ENCODE measurements at places on chromosomes 6 and 20.

DNA sequence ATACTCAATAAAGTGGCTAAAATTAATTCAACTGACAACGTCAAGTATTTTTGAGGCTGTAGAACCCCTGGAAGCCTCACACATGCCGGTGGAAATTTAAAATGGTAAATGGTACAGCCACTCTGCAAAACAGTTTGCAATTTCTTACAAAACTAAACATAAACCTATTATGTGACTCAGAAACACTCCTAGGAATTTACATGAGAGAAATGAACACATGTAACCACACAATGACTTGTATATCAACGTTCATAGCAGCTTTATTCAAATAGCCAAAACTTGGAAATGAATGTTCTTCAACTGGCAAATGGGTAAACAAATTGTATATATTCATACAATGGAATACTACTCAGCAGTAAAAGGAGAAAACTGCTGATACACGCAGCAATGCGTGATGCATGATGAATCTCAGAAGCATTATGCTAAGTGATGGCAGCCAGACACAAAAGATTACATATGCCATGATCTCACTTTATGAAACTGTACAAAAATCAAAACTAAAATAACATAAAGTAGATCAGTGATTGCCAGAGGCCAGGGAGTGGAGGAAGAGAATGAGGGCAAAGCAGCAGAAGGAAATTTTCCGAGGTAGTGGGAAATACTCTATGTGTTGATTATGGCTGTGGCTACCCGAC is 112.5 kb downstream of the FAM50B start:
- DNase-seq = no peak

DNA sequence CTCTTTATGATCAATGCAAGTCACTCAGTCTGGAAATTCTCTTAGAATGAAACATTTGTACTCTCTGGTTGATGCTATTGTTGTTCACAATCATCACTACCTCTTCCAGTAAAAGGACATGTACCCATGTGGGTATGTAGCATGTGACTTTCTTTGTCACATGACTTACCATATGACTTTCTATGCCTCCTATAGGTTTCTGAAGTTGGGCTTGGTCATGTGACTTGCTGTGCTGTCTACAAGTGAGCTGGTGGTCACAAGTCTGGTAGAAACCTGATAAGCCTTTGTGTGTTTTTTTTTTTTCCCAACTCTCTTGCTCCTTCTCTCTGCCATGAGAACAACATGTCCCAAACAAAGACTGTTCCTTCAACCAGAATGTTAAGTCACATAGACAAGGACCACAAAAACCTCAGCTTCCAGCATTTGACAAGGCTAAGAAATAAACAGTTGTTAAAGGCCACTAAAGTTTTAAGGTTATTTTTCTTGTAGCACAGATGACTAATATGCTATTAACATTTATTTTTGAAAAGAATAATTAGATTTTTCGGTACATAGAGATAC is 379.2 kb upstream of the SLC35B3 start:
- DNase-seq = no peak

- no peak for DNase-seq
Observed at GRCh38 chr6:22036275-22036674, 260.6 kb downstream of the PRL start.

DNA sequence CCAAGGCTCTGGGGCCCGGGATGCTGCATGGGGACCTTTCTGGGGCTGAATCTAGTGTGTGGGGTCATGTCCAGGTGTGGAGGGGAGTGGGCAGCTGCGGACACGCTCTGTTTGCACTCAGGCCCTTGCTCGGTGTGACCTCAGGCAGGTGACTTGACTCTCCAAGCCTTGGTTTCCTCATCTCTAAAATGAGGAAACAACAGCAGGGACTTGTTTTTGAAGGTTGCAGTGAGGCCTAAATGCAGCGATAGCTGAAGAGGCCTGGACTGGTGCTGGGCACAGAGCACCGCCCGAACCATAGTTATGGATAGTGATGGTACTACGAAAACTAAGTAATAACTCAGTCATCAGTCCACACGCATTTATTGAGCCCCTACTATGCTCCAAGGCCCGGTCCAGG is 91.8 kb downstream of the NOL4L start:
- no peak for DNase-seq

- no peak for DNase-seq
Observed at GRCh38 chr20:64093013-64093503, 8.9 kb upstream of the LKAAEAR1 start.

DNA sequence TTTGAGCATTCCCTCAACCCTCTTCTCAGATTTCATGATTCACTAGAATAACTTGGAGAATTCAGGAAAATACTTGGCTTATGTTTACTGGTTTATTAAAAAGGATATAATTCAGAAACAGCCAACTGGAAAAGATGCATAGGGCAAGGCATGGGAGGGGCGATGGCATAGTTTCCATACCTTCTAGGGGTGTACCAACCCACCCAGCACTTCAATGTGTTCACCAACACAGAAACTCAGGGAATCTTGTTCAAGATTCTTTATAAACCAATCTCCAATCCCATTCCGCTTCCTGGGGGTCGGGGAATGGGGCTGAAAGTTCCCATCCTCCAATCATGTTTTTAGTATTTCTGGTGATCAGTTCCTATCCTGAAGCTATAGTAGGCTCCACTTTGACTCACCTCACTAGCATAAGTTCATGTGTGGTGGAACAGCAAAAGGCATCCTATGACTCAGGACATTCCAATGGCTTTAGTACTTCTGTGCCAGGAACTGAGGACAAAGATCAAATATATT is 164.4 kb downstream of the SIM1 start:
- DNase-seq = no peak

GRCh38 chr6:108644252-108644651 is 83.5 kb downstream of the FOXO3 start:
- no peak for DNase-seq

DNA sequence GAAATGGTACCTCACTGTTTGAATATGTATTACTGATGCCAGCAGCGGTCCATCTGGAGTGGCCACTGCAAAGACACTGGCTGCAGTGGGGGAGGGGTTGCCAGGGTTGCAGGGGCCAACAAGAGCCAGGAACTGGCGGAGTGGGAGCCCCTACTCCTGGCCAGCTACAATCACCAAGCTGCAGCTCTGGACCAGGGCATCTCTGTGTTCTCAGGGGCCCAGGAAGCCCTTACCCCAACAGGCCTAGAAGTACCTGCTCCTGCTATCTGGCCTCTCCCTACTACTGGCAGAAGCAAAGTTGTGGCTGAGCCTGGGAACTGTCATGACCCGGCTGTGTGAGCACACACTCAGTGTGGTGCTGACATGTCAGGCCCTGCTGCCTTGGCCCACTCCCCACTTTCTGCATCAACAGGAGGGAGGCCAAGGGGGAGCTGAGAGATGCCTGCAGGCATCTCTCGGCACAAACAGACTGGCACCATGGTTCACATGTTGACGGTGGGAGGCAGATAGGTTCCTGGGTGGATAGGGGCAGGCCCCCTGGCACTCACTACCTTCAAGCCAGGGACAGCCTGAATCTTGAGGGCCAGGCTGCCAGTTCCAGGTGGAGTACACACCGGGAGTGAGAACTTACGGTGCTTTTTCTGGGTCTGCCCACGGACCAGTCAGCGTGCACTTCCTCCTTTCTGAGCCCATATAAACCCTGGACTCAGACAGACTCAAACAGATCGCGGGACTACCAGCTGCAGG is 1188.0 kb downstream of the GRIK2 start:
- no peak for DNase-seq

GRCh38 chr6:92201618-92202017 is 1217.7 kb downstream of the EPHA7 start:
- no peak for DNase-seq

- DNase-seq = no peak
Observed at GRCh38 chr6:165718491-165718891, 55.5 kb upstream of the PDE10A start.

DNA sequence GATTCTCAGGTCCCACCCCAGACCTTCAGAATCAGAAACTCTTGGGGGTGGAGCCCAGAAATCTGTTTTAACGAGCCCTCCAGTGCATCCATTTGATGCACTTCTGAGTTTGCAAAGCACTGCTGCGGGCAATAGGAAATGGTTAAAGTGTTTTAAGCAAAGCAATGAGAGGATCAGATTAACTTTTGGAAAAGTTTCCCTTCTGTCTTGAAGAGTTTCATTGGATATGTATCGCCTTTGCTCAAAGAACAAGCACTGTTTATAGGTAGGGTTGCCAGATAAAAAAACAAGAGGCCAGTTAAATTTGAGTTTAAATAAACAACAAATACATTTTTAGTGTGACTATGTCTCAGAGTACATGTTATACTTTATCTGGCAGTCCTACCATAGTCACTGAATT is 226.0 kb downstream of the BMP7 start:
- no peak for DNase-seq

- DNase-seq = no peak
Observed at GRCh38 chr6:96468681-96469224, 52.9 kb upstream of the UFL1 start.

DNA sequence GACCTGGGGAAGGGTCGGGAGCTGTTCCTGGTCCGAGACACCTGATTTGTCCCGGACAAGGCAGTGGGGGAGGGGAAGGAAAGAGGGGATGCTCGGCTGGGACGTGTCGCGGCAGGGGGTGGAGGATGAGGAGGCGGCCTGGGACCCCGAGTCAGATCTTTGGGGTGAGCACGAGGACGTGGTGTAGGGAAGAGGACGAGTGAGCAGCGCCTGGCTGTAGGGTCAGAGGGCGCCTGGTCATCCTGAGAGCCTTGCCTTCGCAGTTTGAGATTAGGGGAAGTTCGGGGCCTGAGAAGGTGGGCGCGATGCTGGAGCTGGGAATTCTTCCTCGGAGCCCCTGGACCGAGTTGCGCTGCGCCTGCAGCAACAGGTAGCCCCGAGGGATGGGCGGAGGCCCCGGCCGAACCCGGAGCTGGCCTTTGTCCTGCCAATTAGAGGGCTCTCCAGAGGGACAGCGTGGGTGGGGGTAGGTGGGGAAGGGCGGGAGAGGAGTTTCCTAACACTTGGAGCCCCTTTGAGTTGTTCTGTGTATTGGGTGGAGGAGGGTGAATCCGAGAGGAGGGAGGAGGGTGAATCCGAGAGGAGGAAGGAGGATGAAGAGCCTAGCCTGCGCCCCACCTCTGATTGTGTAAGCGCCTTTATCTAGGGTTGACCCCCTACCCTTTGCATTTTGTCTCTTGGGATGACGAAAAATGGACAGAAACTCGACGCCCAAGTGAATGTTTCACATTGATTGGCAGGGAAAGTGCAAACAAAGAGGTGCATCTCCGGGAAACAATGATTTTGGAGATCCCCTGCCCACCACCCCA is 72.0 kb downstream of the SOX4 start:
- DNase-seq = no peak

GRCh38 chr6:109221543-109222195 is 126.4 kb downstream of the CEP57L1 start:
- DNase-seq = no peak

DNA sequence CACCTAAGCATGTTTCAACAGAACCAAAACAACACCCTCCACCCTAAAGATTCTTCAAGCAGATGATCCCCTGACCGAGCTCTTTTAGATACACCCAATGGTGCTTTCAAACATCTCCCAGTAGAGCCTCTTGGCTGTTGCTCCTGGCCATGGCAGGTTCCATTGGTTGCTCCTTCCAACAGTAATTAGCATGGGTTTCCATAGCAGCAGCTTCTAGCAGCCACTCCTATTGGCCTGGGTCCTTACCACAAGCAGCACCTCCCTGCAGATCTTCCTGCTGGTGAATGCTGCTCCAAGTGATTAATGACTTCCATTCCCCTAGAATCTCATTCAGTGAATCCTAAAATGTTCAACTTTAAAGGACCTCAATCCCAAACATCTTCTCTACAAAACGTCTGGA is 13.9 kb downstream of the CCN2 start:
- no peak for DNase-seq

DNA sequence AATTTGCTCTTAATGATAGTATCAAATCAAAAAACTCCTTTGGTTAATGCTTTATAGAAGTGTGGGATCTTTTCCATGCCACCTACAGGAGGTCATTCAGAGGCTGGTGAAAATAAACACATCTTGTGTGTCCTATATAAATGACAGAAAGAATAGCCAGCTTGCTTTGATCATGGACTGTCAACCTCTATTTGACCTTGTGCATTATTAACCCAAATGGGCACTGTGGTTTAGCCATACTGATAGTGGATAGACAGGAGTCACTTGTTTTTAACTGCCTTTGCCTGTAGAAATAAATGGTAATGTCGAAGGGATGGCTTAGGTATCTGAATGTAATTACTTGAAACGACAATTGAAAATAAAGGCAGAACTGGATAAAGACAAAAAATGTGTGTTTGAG is 123.8 kb downstream of the CDKAL1 start:
- no peak for DNase-seq

DNA sequence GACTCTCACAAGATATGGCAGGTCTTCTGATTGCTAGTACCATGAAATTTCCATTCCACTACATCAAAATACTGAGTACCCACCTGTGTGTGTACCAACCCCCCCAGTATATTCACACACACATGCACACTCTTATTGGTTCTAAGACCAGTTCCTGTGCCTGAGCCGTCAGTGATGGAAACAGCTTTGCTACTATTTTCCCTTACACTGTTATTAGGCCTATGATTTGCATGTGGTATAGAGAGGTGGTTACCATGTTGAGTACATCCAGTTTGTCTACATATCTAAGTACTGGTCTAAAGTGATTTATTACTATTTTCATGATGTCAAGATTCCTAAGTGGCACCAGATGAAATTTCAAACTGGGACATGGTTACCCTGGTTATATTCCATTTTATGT is 459.9 kb downstream of the BCKDHB start:
- DNase-seq = no peak

- DNase-seq = no peak
Observed at GRCh38 chr20:48317578-48317977, 510.2 kb downstream of the PREX1 start.

GRCh38 chr6:34568341-34569201 is 12.4 kb upstream of the SPDEF start:
- DNase-seq = no peak

GRCh38 chr6:94270091-94270948 is 851.0 kb upstream of the EPHA7 start:
- no peak for DNase-seq

- no peak for DNase-seq
Observed at GRCh38 chr20:3456648-3457047, 14.2 kb upstream of the ATRN start.

DNA sequence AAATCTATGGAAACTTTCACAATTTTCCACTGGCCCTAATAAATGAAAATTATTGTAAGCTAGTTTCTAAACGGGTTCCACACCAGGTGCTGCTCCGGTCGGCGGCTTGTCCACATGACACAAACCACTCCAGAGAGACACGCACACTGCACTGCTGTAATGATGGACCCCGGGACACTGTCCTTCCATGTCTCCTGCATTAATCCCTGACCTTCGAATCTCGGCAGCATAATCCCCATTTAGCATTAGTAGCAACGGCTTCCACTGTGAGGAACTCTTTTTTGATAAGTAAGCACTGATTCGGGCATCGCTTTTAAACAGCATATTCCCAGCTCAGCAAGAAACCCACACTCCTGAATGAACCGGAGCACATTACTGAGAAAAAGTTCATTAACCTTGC is 43.5 kb downstream of the INSM1 start:
- no peak for DNase-seq

GRCh38 chr6:138517635-138518034 is 18.3 kb upstream of the NHSL1 start:
- peak; percentile 26 for DNase-seq

- no peak for DNase-seq
Observed at GRCh38 chr6:11978169-11978987, 33.7 kb upstream of the HIVEP1 start.
